ENCODE measurements at places on chromosomes 5 and 9.

GRCh38 chr9:76358628-76359280 lies 35.5 kb downstream of the RFK start:
- DNase-seq, result no peak

DNA sequence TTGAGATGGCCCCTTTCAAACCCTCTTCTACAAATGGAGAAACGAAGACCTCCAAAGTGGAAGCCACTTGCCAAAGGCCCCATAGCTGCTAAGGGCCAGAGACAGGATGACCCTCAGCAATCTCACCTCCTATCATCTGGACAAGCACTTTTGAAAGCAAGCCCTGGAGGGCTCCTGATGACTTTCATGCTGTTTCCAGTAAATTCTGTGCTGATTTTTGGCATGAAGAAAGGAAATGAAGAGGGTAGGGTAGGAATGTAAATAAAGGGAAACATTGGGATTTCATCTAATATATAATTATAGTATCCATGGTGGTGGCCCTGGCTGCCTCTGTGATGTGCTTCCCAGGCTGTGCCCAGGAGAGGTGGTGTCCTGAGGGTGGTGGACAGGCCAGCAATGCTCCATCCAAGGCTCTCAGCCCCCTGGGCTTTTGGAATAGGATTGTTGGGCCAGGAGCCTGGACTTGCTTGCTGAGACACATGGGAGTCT lies 208.0 kb upstream of the TRIM32 start:
- no peak for DNase-seq

- DNase-seq, result no peak
Measured at GRCh38 chr9:134188386-134189144, 24.2 kb upstream of the RNU6ATAC start.

DNA sequence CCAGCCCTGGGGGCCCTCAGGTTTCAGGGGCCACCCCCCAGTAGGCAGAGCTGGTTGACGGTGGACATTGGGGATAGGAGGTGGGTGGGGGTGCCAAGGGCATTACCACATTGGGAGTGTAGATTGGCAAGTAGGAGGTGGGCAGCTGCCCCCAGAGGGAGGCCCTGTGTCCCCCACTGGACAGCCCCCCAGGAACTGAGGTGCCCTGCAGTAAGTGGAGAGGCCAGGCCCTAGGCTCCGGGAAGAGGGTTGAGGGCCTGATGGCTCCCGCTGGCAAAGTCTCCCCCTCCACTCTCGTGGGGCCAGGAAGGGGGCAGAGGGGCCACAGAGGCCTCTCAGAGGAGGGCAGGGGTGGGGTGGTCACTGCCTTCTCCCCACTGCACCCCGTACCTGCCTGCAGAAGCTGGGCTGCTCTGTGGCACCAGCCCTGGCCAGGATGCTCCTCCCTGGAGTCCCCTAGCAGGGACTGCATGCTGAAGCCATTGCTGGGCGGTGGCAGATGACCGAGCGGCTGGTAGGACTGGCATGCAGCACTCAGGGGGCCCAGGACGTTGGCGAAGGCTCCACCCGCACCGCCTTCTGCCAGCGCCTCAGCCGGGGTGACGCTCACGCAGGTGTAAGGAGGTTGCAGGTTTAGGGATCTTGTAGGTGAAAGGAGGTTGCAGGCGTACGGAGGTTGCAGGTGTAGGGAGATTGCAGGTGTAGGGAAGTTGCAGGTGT lies 89.6 kb upstream of the CACNA1B start:
- no peak for DNase-seq

- no peak for DNase-seq
Measured at GRCh38 chr9:129075996-129076639, 4.8 kb upstream of the DOLPP1 start.

DNA sequence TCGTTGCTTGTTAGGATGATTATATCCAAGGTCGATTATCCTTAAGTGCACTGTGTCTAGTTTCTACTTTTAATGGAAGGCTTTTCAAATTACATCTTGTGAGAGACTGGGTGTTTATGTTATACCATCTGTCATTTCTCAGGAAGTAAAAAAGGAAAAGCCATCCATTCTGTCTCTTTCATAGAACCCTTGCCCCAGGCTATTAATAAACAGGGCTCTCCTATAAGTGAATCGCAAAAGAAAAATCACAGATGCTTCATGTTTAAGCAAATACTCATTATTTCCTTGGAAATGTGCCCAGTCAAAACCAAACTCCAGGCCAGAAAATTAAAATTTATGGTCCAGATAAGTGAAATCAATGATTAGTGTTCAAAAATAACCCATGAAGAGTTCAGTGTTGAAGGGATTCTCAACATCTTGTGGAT lies 58.1 kb downstream of the STARD4 start:
- DNase-seq, result no peak

- DNase-seq, result no peak
Measured at GRCh38 chr9:122221183-122221811, 7.5 kb downstream of the LHX6 start.

- DNase-seq, result no peak
Measured at GRCh38 chr5:105754056-105754455, 1916.7 kb downstream of the EFNA5 start.

GRCh38 chr5:168354397-168354796 lies 63.0 kb downstream of the WWC1 start:
- no peak for DNase-seq

DNA sequence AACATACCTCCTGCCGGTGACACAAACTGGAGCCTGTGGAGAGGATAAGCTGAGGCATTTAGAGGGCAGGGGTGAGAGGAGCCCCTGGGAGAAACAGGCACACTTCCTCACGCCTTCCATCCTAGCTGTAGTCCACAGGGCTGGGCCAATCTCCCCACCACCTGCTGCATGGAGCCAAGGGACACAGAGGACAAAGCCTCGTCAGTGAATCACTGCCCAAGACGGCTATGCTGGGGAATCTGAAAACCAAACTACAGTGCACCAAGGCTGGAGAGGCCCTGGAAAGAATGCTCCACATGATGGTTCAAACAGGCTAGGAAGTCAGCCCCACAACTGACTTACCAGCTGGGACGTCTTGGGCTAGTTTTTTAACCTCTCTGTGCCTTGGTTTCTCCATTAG lies 57.0 kb downstream of the SHB start:
- no peak for DNase-seq

All from CD4-positive, alpha-beta T cell treated with Interleukin-2 at 100 ng/mL for 4 hours (primary cell).